ENCODE measurements at places on chromosomes 7 and 10.

DNA sequence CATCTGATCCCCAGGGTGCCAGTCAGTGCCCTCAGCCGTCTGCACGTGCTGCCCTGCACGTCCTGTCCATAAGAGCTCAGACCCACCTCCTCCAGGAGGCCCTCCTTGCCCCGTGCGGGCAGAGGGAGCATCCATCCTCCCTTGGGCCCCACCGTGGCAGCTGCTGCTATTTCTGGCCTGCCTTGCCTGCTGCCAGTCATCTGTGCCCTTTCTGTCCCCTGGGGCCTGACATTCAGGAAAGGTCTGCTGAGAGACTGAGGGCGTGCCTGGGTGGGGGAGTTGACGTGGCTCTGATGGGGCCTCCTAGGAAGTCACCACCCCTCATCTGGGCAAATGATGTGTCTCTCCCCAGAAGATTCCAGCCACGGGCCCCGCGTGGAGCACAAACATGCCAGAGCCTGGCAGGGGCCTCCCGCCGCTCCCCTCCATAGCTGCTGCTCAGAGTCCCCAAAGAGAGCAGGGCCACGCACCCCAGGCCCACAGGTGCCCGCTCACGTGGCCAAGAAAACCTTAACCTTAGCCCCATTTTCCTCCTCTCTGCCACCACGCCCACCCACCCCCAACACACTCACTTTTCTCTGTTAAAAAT, 21.8 kb downstream of the DPYSL4 start:
- no peak for DNase-seq

GRCh38 chr10:88433565-88434186, 149.4 kb downstream of the RNLS start:
- DNase-seq = no peak

- DNase-seq = no peak
Observed at GRCh38 chr10:86483664-86484063, 37.9 kb downstream of the WAPL start.

DNA sequence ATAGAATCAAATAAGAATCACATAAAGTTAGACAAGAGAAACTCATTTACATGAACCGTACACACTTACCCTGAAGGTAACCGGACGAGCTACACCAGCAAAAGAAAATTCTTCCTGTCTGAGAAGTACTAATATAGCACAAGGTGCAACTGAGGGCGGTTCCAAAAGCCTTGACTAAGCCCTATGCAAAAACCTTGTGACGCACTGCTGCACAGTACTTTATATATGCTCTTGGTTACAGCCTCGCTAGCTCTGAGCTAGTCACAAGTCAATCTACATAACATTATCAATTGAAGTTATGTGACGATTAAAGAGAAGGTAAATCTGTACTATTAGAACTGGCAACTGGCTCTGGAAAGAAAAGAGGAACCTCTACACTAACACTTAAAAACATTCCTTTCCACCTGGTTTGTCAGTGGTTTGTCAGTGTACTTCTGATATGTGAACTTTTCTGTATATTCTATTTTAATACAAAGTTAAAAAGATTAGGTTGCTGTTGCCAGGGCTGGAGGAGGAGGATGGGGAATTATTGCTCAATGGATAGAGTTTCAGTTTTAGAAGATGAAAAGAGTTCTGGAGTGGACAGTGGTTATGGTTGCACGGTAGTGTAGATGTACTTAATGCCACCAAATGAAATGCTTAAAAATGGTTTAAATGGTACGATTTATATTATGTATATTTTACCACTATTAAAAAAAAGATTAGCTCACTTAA, 21.6 kb downstream of the NT5C3A start:
- DNase-seq = no peak

DNA sequence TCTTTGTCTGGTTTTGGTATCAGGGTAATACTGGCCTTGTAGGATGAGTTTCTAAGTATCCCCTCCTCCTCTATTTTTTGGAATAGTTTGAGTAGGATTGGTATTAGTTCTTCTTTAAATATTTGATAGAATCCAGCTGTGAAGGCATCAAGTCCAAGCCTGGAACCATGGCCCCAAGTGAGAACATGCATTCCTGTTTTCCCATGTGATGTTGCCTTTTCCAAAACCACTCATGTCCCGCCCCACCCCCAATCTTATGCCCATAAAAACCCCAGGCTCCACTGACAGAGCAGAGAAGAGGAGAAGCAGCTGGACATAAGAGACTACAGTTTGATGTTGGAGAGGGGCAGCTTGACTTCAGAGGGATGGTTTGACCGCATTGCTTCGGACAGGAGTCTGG, 71.2 kb downstream of the MINPP1 start:
- no peak for DNase-seq

- DNase-seq = no peak
Observed at GRCh38 chr7:36810489-36810888, 86.2 kb upstream of the AOAH start.

GRCh38 chr7:139698844-139699243, 79.0 kb downstream of the HIPK2 start:
- no peak for DNase-seq

- DNase-seq = no peak
Observed at GRCh38 chr7:117780832-117781231, 92.4 kb downstream of the CTTNBP2 start.

DNA sequence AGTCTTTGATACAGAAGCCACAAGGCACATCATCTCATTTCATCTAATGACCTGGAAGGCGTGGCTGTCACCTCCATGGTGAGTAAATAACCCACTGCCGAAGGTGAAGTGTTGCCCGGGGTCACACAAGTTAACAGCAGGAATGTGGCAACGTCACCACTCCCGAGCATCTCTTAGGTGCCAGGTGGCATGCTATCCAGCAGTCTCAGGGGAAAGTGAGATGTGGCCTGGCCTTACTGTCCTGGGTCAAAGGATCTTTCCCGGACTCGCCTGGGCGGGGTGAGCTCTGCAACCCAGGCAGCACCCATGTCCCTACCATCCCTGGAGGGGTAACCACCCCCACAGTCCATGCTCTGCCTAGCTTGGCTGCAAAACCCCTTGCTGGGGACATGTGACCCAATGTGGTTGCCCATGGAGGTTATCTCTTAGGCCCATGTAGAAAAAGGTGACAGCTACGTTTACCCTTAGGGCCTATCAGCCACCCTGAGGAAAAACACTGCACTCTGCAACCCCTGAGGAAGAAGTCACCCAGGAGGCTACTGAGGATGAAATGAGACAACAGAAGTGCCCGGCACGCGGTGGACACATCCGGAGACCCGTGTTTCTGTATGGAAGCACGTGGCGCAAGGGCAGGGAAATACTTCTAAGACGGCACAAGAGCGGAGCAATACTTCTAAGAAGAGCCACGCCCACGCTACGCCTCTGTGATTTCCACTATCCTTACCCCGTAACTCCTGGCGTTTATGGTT, 52.0 kb downstream of the BAIAP2L1 start:
- DNase-seq = no peak

GRCh38 chr7:79563821-79564522, 110.5 kb upstream of the MAGI2 start:
- no peak for DNase-seq

GRCh38 chr7:28217143-28217542, 36.5 kb upstream of the JAZF1 start:
- DNase-seq = no peak

GRCh38 chr10:130954326-130954905, 357.1 kb downstream of the TCERG1L start:
- DNase-seq = no peak

All from stimulated activated CD4-positive, alpha-beta T cell treated with anti-CD3 and anti-CD28 coated beads, Interleukin-1b, Interleukin-23, amount 100 ng/mL, for 1 hour (primary cell).